A549 treated with Mapracorat at 1 μM for 4 hours (cell line): ENCODE measurements at places on chromosomes 7 and 10. TPM values are rescaled to one million over a fixed set of nuclear protein-coding genes. Genes with fewer than 3 reads are reported as not detected.

Gene SRGN
- total RNA-seq, result 75.6 to 114 TPM (median 79.1 TPM) in 5 replicates

Gene PTPRN2
- 0.72 to 1.5 TPM (median 1.0 TPM) in 5 replicates for total RNA-seq

Gene NPFFR1
- total RNA-seq, result 0.02 TPM in 1 of 5 replicates, not detected in the others

Gene IGFBP1
- total RNA-seq, result 42.0 to 63.6 TPM (median 60.6 TPM) in 5 replicates

Gene SH2B2
- total RNA-seq, result 1.8 to 3.9 TPM (median 3.5 TPM) in 5 replicates

Gene KCNH2
- 1.6 to 2.2 TPM (median 2.0 TPM) in 5 replicates for total RNA-seq

Gene DNAH11
- total RNA-seq, result 0.04 to 0.43 TPM (median 0.20 TPM) in 5 replicates

Gene FGFBP3
- 2.2 to 3.1 TPM (median 2.4 TPM) in 5 replicates for total RNA-seq

Gene PHKG1
- total RNA-seq, result 0.19 to 0.58 TPM (median 0.26 TPM) in 5 replicates

Gene HABP2
- 0.04 to 0.13 TPM (median 0.09 TPM) in 4 of 5 replicates, not detected in the other for total RNA-seq

Gene RSPH10B2
- total RNA-seq, result 0.17 TPM in 1 of 5 replicates, not detected in the others

Gene MOGAT3
- total RNA-seq, result not detected in 5 replicates

Gene TAC1
- 0.33 TPM in 1 of 5 replicates, not detected in the others for total RNA-seq

Gene NPY4R
- total RNA-seq, result 30.1 to 46.1 TPM (median 41.4 TPM) in 5 replicates

Gene BTBD16
- 0.28 to 0.88 TPM (median 0.57 TPM) in 5 replicates for total RNA-seq

Gene IRF5
- total RNA-seq, result 13.4 to 16.7 TPM (median 14.9 TPM) in 5 replicates

Gene TMEM139
- total RNA-seq, result 0.67 to 1.6 TPM (median 1.1 TPM) in 5 replicates

Gene PIK3CG
- total RNA-seq, result not detected in 5 replicates

Gene KNDC1
- total RNA-seq, result 0.77 to 1.9 TPM (median 1.3 TPM) in 5 replicates

Gene PDZD7
- 0.53 to 1.2 TPM (median 0.76 TPM) in 5 replicates for total RNA-seq

Gene BMPER
- total RNA-seq, result 4.4 to 5.7 TPM (median 5.1 TPM) in 5 replicates

Gene PLPP4
- 0.16 to 0.25 TPM (median 0.19 TPM) in 3 of 5 replicates, not detected in the others for total RNA-seq

Gene CRPPA
- 0.45 to 0.67 TPM (median 0.60 TPM) in 5 replicates for total RNA-seq

Gene C10orf67
- 0.06 to 0.13 TPM (median 0.13 TPM) in 3 of 5 replicates, not detected in the others for total RNA-seq

Gene DYDC2
- total RNA-seq, result 0.12 TPM in 1 of 5 replicates, not detected in the others

Gene CCL26
- total RNA-seq, result 8.5 to 9.9 TPM (median 9.6 TPM) in 5 replicates

Gene PTPRZ1
- total RNA-seq, result not detected in 5 replicates

Gene HOXA3
- 4.0 to 6.9 TPM (median 6.0 TPM) in 5 replicates for total RNA-seq

Gene TBXAS1
- total RNA-seq, result 12.5 to 15.0 TPM (median 14.7 TPM) in 5 replicates

Gene FAM237B
- total RNA-seq, result 0.04 to 0.06 TPM in 2 of 5 replicates, not detected in the others

Gene ZNF736
- not detected in 5 replicates for total RNA-seq

Gene ADRB1
- total RNA-seq, result 0.75 to 1.4 TPM (median 1.2 TPM) in 5 replicates

Gene CTAGE4
- total RNA-seq, result 0.05 TPM in 1 of 5 replicates, not detected in the others

Gene SPDYE5
- not detected in 5 replicates for total RNA-seq
